ENCODE measurements at places on chromosomes 11 and 22.

- no peak for DNase-seq
Observed at GRCh38 chr11:118845369-118845768, 38.3 kb upstream of the CXCR5 start.

DNA sequence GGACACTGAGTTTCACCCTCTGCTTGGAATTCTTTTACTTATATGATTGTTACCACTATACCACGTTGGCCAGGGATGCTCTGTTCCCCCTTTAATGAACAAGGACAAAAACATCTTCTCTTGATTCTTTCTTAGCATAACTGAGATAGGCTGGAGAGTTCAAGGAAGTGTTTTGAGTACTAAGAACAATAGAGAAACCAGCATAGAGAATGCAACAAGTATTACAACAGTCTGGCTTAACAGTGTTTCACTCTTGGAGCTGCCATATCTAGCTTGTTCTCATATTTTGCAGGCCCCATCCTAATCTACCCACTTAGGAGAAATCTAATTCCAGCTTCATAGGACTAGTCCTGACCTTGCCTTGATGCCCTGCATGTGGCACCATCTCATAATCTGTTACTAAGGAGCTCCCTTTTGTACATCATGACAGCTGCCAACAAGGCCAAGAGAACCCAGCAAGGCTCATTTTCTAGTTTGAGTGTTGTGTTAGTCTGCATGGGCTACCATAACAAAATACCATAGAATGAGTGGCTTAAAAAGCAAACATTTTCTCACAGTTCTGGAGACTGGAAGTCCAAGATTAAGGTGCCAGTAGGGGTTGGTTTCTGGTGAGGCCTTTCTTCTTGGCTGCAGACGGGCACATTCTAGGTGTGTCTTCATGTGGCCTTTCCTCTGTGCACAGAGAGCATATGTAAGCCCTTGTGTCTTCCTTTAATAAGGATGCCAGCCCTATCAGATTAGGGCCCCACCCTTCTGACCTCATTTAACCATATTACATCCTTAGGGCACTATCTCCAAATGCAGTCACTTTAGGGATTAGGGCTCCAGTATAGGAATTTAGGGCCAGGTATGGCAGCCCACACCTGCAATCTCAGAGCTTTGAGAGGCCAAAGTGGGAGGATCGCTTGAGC is 37.8 kb downstream of the PACS1 start:
- no peak for DNase-seq

DNA sequence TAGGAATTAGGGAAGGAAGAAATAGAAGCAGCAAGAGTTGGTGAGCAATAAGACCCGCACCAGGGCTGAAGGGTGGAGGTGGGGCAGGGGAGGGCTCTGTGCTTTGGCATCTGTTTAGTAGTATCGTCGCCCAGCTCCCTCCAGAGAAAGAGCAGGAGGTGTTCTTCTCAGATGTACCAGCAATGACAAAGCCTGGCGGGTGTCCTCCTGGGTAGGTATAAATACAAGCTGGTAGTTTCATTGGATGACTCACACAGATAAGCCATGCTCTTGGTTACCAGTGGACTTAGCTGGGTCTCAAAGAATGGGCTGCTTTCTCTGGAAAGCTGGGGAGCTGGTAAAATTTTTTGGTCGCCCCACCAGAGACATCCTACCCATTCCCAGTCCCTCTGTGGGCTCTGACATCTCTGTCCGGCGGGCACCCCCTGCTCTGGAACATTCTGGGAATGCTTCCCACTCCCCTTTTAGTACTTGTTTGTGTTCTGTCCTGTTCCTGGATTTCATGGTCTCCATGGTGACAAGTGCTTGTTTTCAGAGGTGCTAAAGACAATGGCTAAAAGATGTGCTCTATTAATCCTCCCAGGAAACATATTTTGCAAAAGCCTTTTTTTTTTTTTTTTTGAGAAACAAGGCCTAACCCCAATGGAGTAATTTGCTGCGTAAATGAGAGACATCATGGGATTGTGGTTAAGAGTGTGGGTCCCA is 15.4 kb upstream of the TUBA8 start:
- no peak for DNase-seq

GRCh38 chr11:2891326-2892214 is 6.0 kb upstream of the CDKN1C start:
- DNase-seq = no peak

- DNase-seq = peak; percentile 29
Observed at GRCh38 chr11:10807493-10808234, 1.1 kb downstream of the EIF4G2 start.

- no peak for DNase-seq
Observed at GRCh38 chr11:29183301-29183700, 833.5 kb downstream of the KCNA4 start.

- DNase-seq = no peak
Observed at GRCh38 chr11:6203327-6203726, 2.0 kb upstream of the C11orf42 start.

GRCh38 chr11:22792497-22792896 is 37.1 kb downstream of the SVIP start:
- no peak for DNase-seq

- no peak for DNase-seq
Observed at GRCh38 chr11:103016031-103016430, 60.5 kb upstream of the MMP13 start.

GRCh38 chr11:126334659-126335462 is 20.6 kb upstream of the ST3GAL4 start:
- DNase-seq = no peak

GRCh38 chr22:25167834-25168601 is 31.6 kb upstream of the CRYBB3 start:
- DNase-seq = no peak

GRCh38 chr22:24532075-24532474 is 22.9 kb downstream of the GUCD1 start:
- DNase-seq = no peak

DNA sequence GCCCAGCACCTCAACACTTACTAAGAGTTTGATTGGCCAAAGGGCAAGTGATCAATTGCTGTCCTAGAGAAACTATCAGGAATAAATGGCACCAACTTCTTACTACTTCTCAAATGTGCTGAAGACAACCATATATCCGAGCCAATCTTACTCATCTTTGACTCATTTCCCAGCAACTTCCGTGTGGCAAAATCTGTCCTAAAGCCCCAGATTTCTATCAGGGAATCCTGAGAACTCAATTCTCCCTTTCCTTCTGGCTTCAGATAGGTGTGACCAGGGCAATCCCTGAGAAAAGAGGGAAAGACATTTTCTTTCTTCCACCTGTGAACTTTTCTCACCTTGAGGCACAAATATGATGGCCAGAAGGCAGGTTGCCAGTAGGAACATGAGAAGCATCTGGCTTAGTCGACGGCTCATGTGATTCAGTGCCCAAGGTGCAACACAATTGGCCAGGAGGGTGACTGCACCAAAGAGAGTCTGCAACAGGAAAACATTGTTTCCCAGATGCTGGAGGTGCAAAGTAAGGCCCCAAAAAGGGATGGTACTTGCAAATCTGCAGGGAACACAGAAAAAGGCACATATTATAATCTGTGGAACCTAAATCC is 21.8 kb upstream of the SLC22A24 start:
- no peak for DNase-seq

- no peak for DNase-seq
Observed at GRCh38 chr11:118245936-118246562, 6.1 kb downstream of the MPZL3 start.

GRCh38 chr22:36638747-36639146 is 64.8 kb downstream of the CACNG2 start:
- no peak for DNase-seq

GRCh38 chr11:70365544-70365927 is 32.8 kb upstream of the CTTN start:
- no peak for DNase-seq

DNA sequence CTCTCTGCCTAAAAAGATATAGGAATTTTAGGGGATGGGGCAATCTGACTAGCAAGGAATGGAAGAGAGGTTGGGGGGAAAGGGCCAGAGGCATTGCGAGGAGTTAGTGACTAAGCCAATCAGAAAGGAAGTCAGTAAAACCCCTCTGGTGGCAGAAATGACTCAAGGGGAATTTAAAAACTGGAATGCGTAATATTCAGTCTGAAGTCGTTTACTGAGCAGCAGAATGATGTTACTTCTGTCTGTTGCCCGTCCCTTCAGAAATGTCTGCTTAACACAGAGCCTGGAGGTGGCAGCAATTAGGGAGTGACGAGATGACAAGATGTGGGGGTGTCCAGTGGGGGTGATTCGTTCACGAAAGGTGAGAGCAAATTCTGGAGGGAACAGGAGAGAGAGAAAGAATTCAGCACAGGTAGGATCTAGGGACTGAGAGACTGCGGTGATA is 107.7 kb upstream of the CLMP start:
- peak; percentile 17 for DNase-seq

GRCh38 chr22:30433773-30434172 is 8.2 kb downstream of the MTFP1 start:
- DNase-seq = no peak

GRCh38 chr11:66006134-66006890 is 4.0 kb downstream of the BANF1 start:
- DNase-seq = no peak

DNA sequence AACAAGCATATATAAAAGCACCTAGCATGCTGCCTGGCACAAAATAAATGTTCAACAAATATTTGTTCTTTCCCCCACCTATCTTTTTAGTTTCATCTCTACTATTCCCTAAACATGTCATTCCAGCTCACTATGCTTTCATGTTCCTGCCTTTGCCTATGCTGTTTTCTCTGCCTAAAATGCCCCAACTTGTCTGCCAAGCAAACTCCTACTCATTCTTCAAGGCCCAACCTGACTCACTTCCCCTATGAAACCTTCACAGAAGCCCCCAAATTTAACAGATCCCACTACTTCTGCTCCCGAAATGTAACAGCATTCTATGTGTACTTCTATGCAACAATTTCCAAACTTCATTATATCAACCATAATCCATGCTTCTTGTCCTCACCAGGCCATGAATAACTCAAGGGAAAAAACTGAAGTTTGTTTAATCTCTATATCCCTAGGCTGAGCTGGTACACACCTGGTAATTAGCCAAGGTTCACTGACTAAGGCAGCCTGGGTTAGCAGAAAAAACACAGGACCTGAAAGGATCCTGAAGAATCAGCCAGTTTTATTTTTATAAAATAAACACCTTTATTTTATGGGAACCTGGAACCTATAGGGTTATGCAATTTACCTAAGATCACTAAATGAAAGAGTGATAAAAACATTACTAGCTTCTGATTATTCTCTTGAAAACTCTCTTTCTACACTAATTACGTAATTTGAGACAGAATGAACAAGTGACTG is 72.2 kb downstream of the PAK1 start:
- no peak for DNase-seq

GRCh38 chr11:44629732-44630345 is 64.4 kb downstream of the CD82 start:
- no peak for DNase-seq

DNA sequence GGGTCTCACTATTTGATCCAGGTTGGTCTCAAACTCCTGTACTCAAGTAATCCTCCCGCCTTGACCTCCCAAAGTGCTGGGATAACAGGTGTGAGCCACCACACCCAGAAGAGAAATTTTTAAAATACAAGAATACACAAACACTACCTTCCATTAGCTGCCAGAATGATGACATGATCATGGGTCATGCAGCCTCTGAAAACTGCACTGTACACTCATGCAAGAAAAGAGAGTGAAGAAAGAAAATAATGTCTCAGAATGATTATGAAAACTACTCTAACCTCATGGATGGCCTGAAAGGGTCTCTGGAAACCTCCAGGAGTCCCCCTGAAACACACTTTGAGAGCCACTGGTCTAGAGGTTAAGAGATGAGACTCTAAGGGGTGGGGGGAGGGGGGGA is 18.8 kb downstream of the VPS37C start:
- DNase-seq = no peak

GRCh38 chr11:134779179-134779578 is 367.1 kb upstream of the B3GAT1 start:
- no peak for DNase-seq

DNA sequence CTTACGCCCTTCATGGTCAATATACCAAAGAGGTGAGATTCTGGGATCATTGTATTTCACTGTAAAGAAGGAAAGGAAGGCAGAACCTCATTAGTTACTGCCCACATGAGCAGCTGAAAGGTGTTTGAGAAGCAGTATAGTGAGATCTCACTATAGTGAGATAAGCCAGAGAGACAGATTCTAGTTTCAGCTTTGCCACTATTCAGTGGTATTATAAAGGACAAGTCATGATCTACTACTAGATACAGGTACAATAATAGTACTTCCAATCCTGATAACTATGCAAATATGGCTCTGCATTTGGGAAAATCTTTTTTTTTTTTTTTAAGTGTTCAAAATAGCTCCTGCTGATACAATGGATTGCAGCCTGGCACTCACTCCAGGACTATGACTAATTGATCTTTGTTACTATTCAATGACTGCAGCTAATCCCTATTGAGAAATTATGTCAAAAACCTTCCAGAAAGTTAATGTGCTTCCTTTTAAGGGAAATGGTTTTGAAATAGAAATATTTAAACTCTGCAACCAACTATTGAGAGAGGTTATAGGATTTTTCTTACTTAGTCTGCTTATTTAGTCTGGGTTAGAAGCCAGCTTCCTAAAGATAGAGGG is 8.3 kb upstream of the DLAT start:
- DNase-seq = no peak

- no peak for DNase-seq
Observed at GRCh38 chr11:64525711-64526110, 65.3 kb upstream of the SLC22A12 start.

DNA sequence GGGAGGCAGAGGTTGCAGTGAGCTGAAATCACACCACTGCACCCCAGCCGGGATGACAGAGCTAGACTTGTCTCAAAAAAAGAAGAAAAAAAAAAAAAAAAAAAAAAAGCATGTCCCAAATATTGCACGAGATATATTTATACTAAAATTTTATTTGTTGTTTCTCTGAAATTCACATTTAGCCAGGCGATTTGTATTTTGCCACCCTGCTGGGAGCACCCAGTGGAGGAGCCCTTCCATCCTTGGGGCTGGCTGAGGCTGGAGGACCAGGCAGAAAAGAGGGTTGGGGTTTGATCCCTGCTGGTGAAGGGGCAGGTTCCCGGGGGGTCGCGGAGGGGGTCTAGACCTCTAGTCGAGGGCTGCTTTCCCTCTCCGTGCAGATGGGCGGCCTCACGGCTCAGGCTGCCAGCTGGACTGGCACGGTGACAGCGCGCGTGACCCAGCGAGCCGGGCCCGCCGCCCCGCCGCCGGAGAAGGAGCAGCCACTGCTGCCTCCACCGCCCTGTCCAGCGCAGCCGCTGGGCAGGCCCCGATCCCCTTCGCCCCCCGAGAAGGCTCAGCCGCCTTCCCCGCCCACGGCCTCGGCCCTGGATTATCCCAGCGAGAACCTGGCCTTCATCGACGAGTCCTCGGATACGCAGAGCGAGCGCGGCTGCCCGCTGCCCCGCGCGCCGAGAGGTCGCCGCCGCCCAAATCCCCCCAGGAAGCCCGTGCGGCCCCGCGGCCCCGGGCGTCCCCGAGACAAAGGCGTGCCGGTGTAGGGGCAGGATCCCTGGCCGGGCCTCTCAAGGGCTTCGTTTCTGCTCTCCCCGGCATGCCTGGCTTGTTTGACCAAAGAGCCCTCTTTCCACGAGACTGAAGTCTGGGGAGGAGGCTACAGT is 952 bp upstream of the CATSPERZ start:
- DNase-seq = no peak
